ENCODE measurements at places on chromosomes 3 and 15.

GRCh38 chr3:33016846-33017405, 65.5 kb downstream of the CCR4 start:
- no peak for DNase-seq

- DNase-seq, result no peak
Measured at GRCh38 chr3:145981056-145981455, 179.9 kb downstream of the PLOD2 start.

DNA sequence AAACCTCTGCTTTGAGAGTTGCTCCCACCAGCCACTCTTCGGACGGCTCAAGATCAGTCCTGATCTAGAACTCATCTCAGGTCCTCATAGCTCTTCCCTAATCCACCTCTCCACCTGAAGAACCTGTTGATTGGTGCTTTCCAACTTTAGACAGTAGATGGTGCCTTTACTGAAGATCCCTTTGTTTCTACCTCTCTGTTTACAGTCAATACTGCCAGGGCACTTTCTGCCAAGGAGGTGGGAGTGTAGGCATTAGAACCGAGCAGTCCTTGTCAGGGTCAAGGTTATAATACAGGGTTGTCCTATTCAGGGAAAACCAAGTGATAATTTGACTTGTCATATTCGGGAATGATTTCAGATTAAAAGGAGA, 1.2 kb downstream of the CGNL1 start:
- DNase-seq, result no peak

DNA sequence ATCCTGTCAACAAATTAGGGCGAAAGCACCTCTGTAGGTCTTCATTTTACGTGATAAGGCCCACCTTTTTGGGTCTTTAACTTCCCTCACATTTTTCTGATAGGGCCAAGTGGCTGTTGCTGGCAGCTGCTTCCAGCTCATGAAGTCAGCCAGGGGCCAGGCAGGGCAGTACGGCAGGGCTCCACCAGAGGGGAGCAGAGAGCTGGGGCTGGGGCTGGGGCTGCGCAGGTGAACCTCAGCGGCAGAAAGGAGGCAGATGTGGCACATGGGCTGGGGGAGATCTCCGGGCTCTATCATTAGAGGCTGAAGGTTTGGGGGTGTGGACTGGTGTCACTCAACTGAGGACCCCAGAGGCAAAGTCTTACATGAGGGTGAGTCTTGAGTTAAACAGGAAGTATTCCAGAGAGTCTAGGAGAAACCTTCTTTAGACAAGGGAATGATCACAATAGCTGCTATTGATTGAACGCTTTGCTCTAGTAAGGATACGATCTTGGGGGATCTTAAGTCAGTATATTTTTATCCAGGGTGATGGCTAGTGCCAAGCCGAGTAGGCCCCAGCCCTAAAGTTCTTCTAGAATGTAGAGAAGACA, 62.8 kb upstream of the MEX3B start:
- DNase-seq, result no peak

DNA sequence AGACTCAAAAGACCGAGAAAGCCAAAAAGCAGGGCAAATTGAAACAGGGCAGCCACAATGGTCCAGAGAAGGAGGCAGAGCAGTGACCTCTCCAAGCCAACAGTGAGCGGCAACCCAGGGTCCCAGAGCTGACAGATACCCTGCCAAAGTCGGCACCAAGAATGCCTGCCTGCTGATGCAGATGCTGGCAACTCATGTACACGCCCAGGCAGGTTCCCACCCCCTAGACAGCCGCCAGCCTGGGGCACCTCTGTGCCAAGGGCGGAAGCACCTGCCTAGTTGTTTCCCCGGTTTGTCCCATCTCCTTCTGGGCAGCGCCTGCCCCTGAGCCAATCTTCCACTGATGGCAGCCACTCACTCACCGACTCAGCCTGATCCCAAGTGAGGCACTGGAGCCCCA, 22.1 kb downstream of the KLHL25 start:
- no peak for DNase-seq

GRCh38 chr3:52428151-52429005, 16.5 kb downstream of the SEMA3G start:
- no peak for DNase-seq

DNA sequence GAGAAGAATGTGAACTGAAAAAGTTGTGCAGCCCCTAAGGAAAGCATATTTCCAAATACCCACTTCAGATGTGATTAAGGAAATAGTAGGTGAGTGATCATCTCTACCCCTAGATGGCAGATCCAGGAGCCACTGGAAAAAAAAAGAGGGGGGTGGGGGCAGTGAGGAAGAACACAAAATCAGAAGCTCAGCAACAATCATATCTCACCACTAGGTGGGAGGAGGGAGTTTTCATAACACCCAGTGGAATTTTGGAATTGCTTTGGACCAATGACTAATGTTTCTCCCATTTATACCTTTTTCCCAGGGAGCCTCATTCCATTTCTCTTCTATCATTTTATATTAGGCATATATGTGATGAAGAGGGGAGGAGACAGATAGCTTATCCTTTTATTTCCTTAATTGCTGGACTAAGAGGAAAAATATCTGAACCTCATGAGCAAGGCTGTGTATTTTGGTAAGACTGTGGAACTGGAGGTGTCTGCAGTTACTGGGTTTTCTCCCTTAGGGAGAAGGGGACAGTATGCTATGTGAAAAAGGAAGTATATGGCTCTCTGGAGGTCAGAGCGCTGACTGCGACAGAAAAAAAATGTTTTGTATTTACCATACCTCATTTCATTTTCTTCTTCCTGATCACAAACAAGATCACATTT, 363.4 kb downstream of the GAP43 start:
- no peak for DNase-seq

- DNase-seq, result no peak
Measured at GRCh38 chr3:79284781-79285180, 483.0 kb downstream of the ROBO1 start.

GRCh38 chr3:99817047-99817436, 620 bp upstream of the CMSS1 start:
- DNase-seq, result no peak

GRCh38 chr3:123161167-123161566, 40.6 kb upstream of the SEC22A start:
- no peak for DNase-seq

- no peak for DNase-seq
Measured at GRCh38 chr3:37086918-37087317, 87.5 kb downstream of the LRRFIP2 start.

Data from SIG-M5 (cell line).